ENCODE measurements at places on chromosomes 1 and 21.

DNA sequence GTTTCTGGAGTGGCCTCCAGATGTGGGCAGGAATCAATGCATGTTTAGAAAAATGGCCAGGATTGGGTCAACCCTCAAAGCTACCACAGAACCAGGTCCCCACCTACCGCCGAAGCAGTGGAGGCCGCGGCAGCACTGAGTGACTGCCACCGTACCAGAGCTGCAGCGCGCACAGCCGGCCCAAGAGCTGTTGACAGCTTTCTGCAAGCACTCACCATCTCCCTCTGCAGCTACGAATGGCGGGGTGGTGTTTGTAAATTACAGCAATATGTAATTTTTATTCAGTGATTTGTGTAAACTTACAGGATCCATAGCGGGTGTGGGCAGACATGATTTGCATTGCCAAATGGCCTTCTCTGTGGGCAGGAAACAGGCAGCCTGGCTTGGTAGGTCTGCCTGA lies 96.4 kb downstream of the CAMK2N1 start:
- no peak for DNase-seq

DNA sequence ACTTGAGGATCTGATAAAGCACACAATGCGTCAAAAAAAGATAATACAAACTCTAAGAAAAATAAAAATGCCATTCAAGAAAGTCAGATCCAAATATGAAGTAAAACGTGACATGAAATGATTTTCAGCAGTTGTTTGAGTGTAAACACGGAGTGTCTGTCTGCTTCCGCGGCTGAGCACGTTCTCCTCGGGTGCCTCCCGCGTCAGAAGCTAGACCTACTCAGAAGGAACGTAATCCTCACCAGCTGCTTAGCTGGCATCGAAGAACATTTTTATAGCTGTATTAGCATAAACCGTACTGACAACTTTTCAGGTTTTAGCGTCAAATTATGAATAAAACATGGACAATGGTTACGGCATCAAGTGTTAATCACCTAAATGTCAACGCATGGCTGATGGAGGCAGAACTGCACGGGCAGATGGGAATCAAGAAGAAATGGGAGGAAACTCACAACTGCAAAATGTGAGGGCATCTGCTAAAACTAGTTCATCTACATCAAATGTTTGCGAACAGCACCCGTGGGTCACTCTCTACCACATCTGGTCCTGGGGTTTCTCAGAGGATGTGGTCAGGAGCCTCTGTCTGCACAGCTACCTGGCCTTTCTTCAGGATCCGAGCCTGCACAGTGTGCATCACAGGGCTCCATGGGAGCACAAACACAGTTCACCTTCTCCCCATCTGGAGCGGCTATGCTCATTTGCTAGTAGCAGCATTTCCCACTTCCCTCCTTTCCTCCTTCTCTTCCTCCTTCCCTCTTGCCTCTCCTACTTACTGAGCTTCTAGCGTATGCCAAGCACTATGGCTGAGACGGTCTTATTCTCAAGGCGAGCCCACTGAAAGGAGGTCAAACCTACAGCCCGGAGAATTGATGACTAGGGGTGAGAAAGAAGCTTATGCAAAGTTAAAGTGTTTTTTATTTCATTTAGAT lies 40.0 kb downstream of the RCAN1 start:
- no peak for DNase-seq

DNA sequence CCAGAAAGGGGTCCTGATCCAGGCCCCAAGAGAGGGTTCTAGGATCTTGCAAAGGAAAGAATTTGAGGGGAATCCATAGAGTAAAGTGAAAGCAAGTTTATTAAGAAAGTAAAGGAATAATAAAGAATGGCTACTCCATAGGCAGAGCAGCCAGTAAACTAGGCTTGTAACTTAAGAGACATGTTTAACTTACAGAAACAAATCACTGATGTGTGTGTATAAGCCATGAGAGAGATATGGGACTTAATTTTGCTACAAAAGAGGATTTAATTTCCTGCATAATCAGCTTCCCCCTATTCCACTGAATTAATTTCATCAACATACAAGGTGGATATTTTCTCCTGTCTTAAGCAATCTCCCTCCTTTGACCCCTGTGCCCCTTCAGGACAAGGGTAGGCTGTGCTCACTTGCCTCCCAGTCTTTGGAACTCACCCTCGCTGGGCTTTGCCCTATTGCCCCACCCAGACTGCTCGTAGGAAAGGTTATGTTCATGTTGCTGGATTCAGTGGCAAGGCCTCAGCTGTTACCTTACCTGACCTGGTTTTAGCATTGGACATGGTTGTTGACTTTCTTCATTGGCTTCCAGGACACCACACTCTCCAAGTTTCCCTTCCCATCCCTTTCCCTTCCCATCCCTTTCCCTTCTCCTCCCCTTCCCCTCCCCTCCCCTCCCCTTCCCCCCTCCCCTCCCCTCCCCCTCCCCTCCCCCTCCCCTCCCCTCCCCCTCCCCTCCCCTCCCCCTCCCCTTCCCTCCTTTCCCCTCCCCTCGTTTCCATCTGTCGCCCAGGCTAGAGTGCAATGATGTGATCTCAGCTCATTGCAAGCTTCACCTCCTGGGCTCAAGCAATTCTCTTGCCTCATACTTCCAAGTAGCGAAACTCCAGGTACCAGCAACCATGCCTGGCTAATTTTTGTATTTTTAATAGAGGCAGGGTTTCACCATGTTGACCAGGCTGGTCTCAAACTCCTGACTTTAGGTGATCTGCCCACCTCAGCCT lies 44.6 kb downstream of the TBCE start:
- DNase-seq, result no peak

DNA sequence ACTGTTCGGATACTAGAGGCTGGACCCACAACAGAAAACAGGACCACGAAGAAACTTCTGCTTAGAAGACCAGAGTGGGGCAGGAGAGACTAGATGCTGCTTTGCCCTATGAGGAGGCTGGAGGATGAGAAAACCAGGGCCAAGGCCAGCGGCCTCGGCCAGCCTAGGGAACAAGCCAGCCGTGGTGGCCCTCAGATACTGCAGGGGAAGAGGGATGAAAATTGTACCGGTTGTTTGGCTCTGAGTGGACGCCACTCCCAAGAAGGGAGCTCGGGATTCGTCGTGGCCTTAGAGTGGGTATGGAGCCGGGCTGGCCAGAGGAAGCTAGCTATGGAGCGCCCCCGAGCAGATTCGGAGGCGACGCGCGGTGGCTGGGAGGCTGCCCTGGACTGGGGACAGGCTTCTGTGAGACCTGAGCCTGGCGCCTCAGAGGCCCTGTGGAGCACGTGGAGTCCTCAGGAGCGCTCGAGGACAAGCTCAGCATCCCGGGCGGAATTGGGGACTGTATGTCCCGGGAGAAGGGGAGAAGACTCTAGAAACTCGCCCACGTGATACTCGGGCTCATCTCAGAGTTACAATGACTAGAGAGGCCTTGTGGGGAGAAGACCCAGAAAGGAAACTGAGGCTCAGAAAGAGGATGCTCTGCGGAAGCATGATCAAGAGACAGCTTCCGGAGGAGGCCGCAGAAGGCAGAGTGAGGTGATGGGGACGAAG lies 2.8 kb downstream of the PRRX1 start:
- no peak for DNase-seq

- DNase-seq, result no peak
Observed at GRCh38 chr21:45538381-45539045, 3.7 kb downstream of the SLC19A1 start.

DNA sequence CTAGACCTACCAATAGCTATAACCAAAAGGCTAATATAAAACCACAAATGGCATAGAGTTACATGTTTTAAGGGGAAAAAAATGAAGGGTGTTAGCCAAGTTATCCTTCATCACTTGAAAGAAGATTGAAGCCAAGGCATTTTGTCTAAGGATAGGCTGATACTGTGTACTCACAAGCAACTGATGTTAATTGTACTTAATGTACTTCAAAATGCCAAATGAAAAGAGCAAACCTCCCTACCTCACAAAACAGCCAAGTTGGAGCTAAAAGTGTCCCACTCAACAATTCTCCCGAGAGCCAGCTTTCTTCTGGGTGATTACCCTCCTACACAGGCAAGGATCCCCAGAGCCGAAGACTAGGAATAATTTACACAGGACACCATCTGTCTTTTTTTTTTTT lies 4.4 kb upstream of the IGSF3 start:
- DNase-seq, result no peak

DNA sequence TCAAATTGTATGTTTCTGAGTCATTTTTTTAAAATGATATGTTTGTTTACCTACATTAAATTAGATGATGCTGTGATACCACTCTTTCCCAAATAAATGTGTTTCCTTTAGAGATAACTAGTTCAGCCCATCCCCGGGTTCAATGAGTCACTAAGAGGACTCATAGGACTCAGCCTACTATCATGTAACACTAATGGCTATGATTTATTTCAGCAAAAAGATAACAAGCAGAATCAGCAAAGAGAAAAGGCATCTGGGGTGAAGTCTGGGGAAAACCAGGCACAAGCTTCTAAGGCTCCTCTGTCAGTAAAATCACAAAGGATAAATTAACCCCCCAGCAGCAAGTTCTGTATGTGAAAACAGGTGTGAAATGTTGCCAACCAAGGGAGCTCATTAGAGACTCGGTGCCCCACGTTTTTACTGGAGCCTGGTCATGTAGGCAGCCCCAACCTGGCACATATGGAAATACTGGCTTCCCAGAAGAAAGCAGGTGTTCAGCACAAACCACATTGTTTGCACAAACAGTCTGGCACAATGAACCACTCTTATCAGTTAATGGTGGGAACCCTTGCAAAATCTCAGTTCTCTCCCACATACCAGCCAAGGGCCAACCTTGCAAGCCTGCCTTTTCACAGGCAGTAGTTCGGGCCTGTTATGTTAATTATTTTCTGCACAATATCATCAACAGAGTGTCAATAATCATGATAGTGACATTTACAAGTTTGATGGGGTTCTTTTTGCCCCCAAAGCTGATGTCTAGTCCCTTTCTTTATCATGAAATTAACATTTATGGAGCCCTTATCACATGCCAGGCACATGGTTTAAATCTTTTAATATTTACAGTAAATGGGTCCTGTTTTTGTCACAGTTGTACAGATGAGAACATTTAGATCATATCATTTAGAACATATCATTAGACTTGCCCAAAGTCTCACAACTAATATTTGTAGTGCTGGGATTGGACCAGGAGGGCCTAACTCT lies 23.1 kb upstream of the CNN3 start:
- DNase-seq, result no peak

DNA sequence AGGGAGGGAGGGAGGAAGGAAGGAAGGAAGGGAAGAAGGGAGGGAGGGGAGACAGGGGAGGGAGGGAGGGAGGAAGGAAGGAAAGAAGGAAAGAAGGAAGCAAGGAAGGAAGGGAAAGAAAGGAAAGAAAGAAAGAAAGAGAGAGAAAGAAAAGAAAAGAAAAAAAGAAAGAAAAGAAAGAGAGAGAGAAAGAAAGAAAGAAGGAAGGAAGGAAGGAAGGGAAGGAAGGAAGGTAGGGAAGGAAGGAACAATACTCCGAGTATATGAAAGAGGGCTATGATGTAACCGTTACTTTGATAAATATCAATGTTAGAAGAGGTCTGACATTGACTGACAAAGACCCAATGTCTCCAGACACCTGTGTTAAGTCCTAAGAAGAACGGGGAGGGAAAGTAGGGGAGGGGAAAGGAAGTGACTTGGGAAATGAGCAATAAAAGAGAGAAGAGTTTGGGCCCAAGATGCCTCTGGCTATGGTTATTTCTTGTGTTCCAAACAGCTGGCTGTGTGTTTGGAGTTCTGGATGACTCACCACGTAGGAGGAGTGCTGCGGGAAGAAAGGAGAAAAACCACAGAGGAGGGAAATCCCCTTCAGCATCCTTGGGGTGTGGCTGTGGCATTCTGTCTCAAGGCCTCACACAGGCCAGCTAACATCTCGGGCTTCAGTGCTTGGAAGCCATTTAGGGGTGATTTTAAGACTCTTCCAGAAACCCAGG lies 37.0 kb upstream of the RXRG start:
- no peak for DNase-seq

- no peak for DNase-seq
Observed at GRCh38 chr1:46403916-46404315, 9.8 kb downstream of the FAAH start.

DNA sequence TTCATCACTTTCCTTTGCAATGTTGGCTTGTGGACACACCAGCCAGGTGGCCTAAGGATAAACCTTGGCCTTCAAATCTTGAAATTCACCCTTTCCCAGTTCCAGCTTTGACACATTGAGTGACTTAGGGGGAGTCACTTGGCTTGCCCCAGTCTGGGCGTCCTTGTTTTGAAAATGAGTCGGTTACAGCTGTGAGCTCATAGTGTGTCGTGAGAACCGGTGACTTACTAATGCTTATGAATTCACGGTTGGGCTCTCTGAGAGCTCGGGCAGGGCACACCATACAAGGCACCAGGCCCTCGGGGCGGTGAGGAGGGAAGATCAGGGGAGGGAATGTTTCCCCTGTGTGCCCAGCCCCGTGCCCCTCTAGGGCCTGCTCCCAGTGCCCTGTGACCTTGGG lies 126.9 kb upstream of the TMPRSS2 start:
- no peak for DNase-seq

GRCh38 chr1:240719953-240720700 lies 108.2 kb upstream of the GREM2 start:
- no peak for DNase-seq

GRCh38 chr1:63893976-63894375 lies 120.2 kb downstream of the ROR1 start:
- DNase-seq, result no peak

DNA sequence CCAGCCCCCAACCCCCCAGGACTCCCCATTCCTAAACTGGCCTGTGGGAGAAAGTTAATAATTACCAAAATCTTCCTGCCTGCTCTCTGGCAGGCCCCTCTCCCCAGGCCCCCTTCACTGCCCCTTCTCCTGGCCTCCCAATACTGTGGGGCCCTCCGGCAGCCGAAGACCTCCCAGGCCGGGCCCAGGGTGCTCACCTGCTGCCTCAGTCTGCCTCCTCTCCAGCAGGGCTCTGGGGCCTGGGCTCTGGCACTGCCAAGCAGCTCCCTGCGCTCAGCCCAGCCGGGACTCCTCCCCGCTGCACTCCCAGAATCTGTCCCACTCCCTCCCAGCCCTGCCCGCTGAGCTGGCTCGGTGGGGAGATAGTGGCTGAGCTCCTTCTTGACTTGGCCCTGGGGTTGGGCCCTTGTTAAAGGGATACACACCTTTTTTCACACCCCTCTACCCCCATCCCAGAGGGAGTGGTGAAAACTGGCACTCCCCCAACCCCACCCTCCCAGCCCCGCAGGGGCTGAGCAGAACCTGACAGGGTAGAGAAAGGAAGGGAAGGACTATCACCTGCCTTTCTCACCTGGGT lies at the start of gene S100A16:
TSS of gene S100A16 (minus strand) at position 383 of the 577 bp plus-strand sequence. CDS start 4,986 bp downstream, outside the sequence.
- no peak for DNase-seq

DNA sequence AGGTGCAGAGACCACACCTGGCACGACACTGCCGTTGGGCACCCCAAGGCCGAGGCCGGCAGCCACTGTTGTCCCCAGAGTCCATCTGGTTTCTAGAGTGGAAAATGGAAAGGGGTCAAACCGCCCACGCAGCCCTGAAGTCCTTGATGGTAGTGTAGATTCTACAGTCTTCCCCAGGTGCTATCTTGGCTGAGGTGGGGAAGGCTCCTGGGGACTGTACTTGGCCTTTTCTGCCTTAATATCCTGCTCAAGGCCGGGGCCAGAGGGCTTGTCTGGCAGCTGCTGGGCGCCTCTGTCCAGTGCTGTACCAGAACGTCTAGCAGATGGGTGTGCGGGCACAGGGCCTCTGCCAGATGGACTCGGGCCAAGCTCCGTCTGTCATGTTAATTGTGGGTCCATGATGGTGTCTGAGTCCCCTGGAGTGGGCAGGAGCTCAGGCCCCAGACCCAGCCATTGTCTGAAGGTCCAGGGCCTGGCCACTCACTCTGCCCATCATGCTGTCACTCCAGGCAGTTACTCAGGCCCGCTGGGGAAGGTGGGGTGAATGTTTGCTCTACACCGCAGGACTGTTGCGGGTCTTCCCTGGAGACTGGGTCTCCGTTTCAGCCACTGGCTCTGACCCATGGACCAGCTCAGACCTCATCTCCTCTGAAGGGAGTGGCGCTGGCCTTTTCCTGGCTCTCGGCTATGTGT lies 161.9 kb upstream of the COL6A1 start:
- no peak for DNase-seq

- no peak for DNase-seq
Observed at GRCh38 chr1:147613506-147613905, 56.8 kb downstream of the ACP6 start.
